Amniotic stem cell (primary cell): ENCODE measurements at places on chromosomes 3 and 15.

DNA sequence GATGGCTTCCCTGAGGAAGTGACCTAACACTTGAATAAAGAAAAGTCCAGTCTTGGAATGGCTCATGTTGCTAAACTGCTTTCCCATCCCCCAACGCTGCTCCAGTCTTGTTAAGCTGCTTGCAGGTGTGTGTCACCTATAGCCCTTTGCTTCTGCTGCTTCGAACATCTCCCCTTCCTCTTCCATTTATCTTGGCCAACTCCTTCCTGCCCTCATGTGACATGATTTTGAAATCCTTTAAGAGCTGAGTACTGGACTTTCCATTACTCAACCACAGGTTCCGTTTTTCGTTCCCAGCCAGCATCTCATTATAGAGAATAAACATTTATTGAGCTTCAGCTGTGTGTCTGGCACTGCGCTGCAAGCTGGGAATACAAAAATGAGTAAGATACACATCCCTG lies 1.7 kb downstream of the ATG7 start:
- DNase-seq = no peak

DNA sequence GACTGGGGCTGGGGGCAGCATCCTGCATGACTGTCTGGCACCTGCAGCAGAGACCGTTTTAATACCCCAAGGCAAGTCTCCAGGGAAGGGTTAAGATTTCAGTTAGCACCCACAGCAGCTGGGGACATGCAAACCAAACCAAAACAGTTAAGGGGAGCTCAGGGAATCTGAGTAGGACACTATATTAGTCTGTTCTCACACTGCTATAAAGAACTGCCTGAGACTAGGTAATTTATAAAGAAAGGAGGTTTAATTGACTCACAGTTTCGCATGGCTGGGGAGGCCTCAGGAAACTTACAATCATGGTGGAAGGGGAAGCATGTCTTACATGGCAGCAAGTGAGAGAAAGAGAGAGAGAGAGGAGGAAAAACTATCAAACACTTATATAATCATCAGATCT lies 25.3 kb downstream of the GALNT15 start:
- DNase-seq = no peak

DNA sequence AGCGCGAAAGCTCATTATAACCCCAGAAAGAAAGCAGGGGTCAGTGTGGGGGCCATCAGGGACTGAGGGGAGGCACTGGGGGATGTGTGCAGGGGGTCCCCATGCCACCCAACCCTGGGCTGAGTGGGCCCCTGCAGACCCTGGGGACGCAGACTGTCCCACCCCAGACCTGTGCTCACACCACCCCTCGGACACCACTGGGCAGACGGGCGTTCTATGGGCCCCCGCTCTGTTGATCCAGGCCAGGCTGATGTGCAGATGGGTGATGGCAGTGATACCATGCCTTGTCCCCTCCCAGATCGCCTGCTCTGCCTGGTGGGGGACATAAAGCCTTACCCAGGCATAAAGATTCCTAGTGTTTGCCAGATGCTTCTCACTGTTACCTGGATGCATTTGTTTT lies 259.7 kb upstream of the TLE3 start:
- no peak for DNase-seq

GRCh38 chr3:42092006-42092405 lies 849 bp downstream of the TRAK1 start:
- DNase-seq = no peak
